ENCODE measurements at places on chromosomes 12 and 14.

- no peak for DNase-seq
Observed at GRCh38 chr12:122040579-122041386, 19.1 kb downstream of the BCL7A start.

DNA sequence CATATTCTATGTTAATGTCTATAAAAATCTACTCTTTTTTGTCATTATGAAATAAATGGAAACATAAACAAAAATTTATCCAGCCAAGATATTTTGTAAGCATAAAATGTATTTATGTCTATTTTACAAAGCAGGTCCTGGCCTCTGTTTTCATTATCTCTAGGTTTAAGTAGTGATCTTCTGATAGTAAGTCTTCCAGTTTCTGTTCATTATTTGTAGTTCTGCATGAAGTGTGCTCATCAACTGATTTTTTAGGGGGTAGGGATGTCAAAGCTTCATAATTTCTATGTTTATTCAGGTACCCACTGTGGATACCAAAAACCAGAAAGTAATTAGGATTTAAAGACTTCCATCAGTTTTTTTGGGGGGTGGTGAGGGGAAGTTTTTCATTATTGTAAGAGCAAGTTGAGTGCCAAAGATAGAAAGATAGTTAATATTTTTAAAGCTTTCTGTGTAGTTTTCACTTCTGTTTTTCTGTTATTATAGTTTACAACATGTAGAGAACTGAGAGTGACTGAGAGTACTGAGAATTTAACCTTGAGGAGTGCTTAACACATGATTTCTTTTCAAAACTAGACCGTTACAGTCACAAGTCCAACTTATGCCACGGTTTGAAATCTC, 30.6 kb upstream of the LMO3 start:
- no peak for DNase-seq

DNA sequence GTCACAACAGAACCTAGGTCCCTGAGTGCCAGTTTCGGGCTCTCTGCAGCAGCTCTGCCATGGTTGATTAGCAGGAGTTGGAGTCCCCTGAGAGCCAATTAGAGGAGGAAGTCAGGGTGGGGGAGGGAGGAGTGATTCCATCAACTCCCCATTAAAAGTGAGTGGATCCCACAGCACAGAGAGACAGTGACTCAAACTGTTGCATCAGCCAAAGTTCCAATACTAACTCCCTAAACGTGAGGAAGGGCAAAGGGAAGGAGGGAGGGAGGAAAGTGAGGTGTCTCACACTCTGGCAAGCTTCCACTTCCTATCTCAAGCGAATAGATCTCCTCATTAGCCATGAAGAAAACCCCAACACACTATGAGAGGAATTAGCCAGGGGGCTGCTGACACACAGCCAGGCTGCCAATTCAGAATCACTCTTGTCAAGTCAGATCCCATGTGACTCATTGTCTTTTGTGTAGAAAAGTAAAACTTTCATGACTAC, 23.6 kb downstream of the OR11H4 start:
- DNase-seq: no peak

- no peak for DNase-seq
Observed at GRCh38 chr12:95102916-95103671, 29.7 kb upstream of the NR2C1 start.

DNA sequence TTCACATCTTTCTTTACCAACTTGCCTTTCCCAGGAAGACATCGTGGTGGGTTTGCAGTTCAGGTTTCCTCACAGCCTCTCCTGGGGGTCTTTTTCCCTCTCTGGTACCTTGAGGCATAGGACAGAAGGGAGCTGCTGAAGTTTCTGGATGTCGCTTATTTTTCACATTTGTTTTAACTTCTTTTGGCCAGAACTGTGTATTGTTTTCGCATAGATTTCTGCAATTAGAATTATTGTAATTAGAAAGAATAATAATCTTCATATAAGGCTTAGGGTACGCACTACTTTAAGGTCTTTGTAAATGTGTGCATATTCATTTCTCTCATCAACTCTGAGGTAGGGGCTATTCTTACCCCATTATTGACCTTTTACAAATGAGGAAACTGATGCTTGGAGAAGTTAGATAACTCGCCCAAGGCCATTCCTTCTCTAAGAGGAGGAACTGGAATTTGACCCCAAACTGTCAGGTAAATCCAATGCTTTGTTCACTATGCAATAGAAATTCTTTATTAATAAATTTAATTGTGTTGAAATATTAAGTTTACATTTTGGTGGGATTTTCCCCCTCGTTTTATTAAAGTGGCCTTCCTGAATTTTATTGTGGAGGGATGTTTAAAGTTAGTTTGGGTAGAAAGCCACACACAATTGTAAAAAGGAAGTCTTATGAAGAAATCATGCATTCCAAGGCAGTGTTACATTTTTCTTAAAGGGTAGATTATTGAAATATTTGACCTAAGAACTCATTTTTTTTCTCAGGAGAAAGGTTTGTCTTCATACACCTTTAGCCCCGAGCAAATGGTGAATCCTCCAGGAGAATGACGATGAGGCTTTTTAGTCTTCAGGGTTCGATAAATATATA, 12.1 kb upstream of the SLC38A2 start:
- no peak for DNase-seq

GRCh38 chr14:50397390-50398188, 908 bp upstream of the CDKL1 start:
- DNase-seq: no peak

DNA sequence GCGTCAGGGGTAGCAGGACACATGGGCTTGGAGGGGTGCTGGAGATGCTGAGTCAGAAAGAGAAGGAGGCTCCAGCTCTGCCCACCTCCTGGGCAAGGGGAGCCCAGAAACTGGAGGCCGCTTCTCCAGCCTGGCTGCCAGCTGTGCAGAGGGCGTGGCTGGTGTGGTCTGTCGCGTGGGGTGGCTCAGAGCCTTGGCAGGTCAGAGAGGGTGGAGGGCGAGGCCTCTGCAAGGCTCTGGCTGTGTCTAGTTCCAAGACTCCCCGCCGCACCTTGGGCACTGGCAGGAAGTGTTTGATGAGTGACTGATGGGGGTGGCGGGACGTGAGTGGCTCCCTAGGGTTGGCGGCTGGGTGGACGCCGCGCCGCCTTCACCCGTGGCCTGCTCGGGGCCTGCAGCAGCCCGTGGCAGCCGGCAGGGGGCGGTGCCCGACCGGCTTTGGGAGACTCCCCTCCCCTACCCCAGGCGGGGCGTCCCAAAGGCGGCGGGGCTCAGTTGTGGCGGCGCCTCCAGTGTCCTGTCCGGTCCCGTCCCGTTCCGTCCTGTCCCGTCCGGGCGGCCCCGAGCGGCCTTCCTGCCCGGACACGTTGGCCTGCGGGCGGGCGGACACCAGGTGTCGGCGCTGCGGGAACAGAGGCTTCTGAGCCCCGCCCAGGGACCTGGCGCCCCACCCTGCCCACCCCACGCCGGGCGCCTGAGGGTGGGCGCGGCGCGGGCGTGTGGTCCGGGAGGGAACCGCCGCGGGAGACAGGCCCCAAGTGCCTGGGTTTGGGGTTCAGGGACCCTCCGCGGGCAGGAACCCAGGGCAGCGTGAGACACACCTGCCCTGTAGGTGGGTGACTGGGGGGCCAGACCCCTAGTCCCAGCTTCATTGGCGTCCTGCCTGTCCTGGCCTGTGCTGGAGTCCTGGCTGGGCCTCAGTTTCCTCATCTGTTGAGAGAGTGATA, 39.7 kb downstream of the KRT80 start:
- peak; percentile 50 for DNase-seq

DNA sequence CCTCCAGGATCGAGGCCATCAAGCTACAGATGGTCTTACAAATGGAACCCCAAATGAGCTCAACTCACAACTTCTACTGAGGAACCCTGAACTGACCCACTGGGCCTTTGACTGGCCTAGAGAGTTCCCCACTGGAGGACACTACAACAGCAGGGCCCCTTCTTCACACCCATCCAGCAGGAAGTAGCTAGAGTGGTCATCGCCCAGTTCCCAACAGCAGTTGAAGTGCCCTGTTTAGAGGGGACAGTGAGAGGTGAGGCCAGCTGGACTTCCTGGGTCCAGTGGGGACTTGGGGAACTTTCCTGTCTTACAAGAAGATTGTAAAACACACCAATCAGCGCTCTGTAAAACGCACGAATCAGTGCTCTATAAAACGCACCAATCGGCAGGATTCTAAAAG, 247.9 kb upstream of the BTG1 start:
- DNase-seq: no peak

GRCh38 chr12:31206038-31206670, 119.8 kb downstream of the SINHCAF start:
- DNase-seq: no peak

- DNase-seq: no peak
Observed at GRCh38 chr12:53756300-53757100, 4.7 kb upstream of the CISTR start.

DNA sequence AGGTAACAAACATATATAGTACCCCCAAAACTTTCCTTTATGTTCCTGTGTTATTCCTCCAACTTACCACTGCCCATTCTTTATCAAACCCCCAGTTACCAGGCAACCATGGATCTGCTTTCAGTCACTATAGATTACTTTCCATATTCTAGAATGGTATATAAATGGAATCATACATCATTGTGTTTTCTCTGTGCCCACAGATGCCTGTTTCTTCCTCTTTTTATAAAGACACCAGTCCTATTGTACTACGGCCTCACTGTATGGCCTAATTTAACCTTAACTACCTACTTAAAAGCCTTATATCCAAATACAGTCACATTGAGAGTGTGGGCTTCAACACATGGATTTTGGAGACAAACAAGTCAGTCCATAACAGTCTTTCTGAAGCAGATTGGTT, 2.6 kb downstream of the TAS2R14 start:
- DNase-seq: no peak

DNA sequence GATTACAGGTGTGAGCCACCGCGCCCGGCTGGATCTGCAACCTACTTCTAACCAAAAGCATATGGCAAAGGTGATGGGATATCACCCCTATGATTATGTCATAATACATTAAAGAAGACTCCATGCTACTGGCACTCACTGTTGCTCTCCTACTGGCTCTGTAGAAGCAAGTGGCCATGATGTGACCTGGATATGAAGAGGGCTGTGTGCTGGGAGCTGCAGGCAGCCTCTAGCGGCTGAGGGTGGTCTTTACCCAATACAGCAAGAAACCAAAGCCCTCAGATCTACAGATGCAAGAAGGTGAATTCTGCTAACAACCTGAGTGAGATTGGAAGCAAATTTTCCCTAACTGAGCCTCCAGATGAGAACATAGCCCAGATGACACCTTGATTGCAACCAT, 34.2 kb upstream of the TRIM9 start:
- no peak for DNase-seq

- DNase-seq: no peak
Observed at GRCh38 chr14:48247977-48248376, 572.6 kb upstream of the MDGA2 start.

DNA sequence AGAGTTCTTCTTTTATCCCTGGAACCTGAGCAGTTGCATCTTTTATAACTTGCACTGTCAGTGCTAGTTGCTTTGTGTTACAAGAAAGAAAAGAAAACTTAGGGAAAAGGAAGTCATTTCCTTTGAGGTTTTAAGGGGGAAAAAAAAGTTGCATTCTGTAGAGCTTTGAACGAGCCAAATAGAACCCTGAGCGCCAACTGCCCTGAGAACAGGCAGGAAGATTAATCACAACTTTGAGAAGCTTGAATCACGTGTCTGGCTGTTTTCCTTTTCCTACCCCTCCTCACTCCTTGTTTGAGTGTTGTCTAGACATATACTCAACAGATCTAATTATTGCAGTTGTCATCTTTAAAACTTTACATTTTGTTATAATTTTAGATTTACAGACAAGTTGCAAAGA, 12.5 kb downstream of the PCNX1 start:
- DNase-seq: no peak

DNA sequence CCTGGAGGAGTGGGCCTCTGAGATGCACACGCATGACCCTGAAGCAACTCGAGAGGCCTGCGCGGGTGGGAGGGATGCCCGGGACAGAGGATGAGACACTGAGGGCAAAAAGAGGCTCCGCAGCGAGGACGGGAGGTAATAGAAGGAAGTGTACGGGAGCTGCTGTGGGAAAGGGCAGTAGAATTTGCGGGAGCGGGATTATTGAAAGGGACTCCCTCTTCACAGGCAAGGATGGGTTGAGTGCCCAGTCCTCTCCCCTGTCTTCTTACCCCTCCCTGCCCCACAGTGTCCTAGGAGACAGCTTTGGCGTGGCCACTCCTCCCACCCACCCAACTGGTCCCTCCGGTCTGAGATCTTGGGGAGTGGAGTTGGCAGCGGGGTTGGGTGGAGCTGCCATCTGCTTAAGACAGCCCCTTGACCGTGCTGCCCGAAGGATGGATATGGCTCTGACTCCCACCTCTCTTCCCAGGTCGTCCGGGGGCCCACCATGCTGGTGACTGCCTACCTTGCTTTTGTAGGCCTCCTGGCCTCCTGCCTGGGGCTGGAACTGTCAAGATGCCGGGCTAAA, 15.7 kb upstream of the ESPL1 start:
- DNase-seq: no peak

DNA sequence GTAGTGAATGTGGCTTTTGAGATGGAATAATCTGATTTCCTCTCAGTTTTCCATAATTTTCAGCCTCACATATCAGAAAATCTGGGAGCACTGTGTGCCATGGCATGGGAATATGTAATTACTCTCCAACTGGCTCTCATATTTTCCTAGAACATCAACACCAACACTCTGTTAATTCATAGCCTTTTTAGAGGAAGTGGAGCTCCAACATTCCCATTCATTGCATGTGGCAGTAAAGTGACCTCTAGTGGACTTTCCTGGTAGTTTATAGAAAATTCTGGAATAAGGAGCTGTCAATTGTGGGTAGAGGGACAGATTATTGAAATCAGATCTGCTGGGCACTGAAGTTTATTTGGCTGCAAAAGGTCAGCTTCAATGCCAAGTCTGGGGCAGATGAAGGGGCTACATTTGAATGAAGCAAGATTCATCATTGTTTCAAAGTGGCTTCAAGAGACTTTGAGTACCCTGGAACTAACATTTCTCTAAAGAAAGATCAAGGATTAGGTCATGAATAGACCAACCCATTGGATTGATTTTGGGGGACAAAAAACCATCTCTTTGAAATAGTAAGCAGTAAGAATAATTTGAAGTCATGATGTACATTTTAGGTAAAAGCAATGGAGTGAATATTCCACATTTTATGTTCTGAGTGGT, 23.6 kb upstream of the USP44 start:
- DNase-seq: no peak

DNA sequence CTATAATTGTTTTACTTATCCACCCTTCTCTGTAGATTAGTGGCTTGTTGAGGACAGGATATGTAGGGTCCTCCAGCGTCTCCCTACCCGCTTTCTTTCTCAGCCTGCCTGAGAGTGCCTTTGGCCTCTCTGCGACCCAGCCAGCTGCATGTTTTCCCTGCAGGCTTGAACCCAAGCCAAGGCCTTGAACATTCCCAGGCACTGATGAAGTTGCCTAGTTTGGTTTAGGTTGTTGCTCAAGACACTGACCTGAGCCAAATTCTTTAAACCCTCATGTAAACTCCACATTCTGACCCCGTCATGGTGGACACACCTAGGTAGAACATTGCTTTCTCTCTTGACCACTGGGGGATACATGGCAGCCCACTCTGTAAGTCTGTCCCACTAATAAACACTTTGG, 33.4 kb upstream of the TXNRD1 start:
- DNase-seq: no peak

Measured in stimulated activated CD4-positive, alpha-beta T cell treated with anti-CD3 and anti-CD28 coated beads, Interleukin-1b, Interleukin-23, amount 100 ng/mL, for 1 hour (primary cell).